ENCODE measurements at places on chromosomes 5 and 9.

DNA sequence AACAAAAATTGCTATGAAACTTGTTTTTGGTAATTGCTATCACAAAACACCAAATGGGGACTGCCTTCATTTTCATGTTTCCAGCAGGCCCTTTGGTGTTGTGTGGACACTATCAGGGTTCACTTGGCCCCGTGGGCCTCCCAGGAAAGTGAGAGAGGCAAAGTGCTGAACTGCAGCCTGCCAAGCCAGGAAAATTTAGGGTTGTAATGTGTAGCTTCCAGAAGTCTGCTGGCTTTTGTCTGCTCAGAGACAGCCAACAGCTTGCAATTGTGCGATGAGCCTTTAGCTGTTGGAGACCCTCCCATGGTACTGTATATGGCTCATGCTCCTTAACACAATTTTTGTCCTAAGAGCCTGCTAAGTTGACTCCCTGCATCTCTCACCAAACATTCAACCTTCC lies 105.7 kb upstream of the EQTN start:
- DNase-seq = no peak
- no peaks in the 10 kb centered on the region for H3K27me3 ChIP-seq

DNA sequence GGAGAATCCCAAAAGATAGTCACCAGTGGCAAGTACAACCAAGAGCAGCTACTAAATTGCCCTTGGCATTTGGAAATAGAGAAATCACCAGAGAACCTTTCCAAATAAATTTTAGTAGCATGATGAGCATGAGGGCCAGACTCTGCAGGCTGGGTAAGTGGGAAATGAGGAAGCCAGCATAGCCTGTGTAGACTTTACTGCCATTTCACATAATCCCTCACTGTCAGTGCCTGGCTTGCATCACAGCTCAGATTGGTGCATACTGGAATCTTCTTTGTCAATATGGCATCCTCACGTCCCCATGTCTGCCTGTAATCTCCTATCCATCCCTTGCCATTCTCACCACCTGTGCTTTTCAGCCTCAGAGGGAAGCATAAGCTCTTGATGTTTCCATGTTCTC lies 14.5 kb downstream of the GRAMD2B start:
- no peak overlapping the region for H3K27ac ChIP-seq
- no peaks in the 10 kb centered on the region for H3K27me3 ChIP-seq
- no peak for DNase-seq

- no peak for DNase-seq
- no peaks in the 10 kb centered on the region for H3K36me3 ChIP-seq
- no peaks in the 10 kb centered on the region for H3K4me1 ChIP-seq
- no peak overlapping the region for H3K27ac ChIP-seq
- H3K4me3 ChIP-seq = no peak overlapping the region
Measured at GRCh38 chr9:72883875-72884274, 69.0 kb downstream of the ALDH1A1 start.

DNA sequence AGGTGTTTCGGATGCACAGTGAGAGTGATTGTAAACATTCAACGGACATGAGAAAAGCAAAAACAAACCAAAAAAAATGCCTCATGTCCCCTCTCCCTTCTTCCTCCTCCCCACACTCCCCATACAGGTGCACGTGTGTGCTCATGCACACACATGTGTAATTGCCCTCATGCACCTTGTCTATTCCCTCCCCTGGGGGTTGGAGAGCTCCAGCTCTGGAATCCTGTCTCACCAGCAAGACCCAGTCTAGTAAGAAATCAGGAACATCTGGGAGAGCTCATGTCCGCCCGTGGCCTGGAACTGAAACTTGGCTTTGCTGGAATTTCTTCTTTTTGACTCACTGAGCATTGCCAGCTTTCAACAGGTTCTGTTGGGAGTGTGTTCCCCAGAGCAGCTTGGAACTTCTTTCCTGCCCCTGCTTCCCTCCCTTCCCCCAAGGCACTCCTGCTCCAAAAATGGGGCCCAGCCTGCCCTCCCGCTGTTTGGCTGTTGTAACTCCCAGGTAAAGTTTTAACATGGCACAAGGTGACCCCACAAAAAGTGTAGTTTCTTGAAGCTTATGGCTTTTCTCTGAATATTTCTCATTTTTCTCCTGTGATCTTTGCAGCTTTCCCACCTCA lies 190.1 kb downstream of the NR3C1 start:
- no peak overlapping the region for H3K4me3 ChIP-seq
- no peaks in the 10 kb centered on the region for H3K36me3 ChIP-seq
- no peaks in the 10 kb centered on the region for H3K27me3 ChIP-seq
- peaks cover 60% of the 10 kb centered on the region for H3K4me1 ChIP-seq

GRCh38 chr9:114592356-114592755 lies 4.8 kb downstream of the ATP6V1G1 start:
- peaks cover 15% of the 10 kb centered on the region for H3K36me3 ChIP-seq
- H3K4me1 ChIP-seq = peaks cover 25% of the 10 kb centered on the region
- H3K27me3 ChIP-seq = no peaks in the 10 kb centered on the region
- DNase-seq = no peak
- no peak overlapping the region for H3K27ac ChIP-seq
- H3K4me3 ChIP-seq = peak overlapping the region; percentile 67

GRCh38 chr9:14151451-14151850 lies 162.5 kb downstream of the NFIB start:
- H3K36me3 ChIP-seq = no peaks in the 10 kb centered on the region
- H3K27ac ChIP-seq = no peak overlapping the region
- H3K4me3 ChIP-seq = no peak overlapping the region
- peaks cover 5% of the 10 kb centered on the region for H3K4me1 ChIP-seq

DNA sequence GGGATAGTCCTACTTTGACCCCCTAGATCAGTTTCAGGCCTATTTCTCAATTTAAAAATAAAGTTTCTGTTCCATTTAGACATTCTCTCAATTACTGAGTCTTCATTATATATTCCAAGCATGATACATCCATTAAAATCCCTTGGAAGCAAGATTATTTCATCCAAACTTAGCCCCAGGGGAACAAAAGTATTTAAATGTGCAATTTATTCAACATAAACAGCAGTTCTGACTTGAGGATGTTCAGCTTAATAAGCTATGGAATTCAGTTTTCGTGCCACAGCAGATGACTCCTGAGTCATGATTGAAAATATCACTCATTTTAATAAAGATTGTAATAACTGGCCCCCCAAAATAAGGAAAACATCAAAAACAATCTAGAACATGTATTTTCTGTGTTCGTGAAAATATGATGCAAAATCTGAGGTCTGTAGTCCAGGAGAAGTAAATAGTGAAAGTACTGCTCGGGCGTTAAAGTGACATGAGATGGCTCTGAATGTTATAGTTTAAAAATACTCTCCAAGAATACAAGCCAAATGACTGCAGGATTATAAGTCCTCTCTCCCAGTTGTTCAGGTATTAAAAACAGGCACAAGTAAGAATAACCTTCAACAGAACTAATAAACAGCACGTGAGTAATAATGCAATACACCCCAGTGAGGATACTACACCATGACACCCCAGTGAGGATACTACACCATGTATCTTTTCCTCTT lies 67.1 kb downstream of the RETREG1 start:
- H3K27ac ChIP-seq = no peak overlapping the region
- H3K4me3 ChIP-seq = no peak overlapping the region
- no peaks in the 10 kb centered on the region for H3K36me3 ChIP-seq
- no peaks in the 10 kb centered on the region for H3K27me3 ChIP-seq
- H3K4me1 ChIP-seq = peaks cover 10% of the 10 kb centered on the region
- no peak for DNase-seq

- H3K4me1 ChIP-seq = peaks cover 39% of the 10 kb centered on the region
- peak; percentile 3 for DNase-seq
- no peak overlapping the region for H3K27ac ChIP-seq
- H3K27me3 ChIP-seq = no peaks in the 10 kb centered on the region
- peak overlapping the region; percentile 20 for H3K4me3 ChIP-seq
Measured at GRCh38 chr9:31030741-31031202, 1353.7 kb upstream of the ACO1 start.

DNA sequence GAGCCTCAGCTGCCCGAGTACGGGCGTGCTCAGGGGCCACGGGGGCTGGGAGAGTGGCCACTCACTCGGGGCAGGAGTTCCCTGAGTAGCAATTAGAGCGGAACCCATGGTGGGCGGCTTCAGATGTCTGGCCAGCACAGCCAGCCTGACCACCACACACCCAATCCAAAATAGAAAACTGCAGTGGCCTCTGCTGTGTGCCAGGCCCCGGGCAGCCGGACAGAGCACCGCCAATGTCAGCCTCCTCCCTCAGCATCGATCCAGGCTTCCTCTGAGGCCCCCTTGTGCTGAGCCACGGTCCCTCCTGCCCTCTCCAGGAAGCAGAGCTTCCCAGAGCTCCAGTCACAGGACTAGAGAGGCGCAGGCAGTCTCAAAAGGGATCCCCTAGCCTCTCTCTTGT lies 2.7 kb downstream of the ADAMTS2 start:
- DNase-seq = peak; percentile 25
- peaks cover 55% of the 10 kb centered on the region for H3K27me3 ChIP-seq
- no peaks in the 10 kb centered on the region for H3K36me3 ChIP-seq
- H3K27ac ChIP-seq = no peak overlapping the region
- H3K4me1 ChIP-seq = peaks cover 10% of the 10 kb centered on the region
- peak overlapping the region; percentile 86 for H3K4me3 ChIP-seq

- no peak for DNase-seq
- H3K27me3 ChIP-seq = no peaks in the 10 kb centered on the region
- H3K36me3 ChIP-seq = peaks cover 6% of the 10 kb centered on the region
- H3K4me3 ChIP-seq = no peak overlapping the region
Measured at GRCh38 chr5:96975656-96976055, 39.8 kb downstream of the LNPEP start.

GRCh38 chr9:20310024-20310423 lies 312.3 kb downstream of the MLLT3 start:
- no peak overlapping the region for H3K4me3 ChIP-seq
- no peak for DNase-seq
- H3K36me3 ChIP-seq = no peaks in the 10 kb centered on the region

- no peaks in the 10 kb centered on the region for H3K36me3 ChIP-seq
- no peaks in the 10 kb centered on the region for H3K27me3 ChIP-seq
- peaks cover 20% of the 10 kb centered on the region for H3K4me1 ChIP-seq
- H3K4me3 ChIP-seq = no peak overlapping the region
Measured at GRCh38 chr5:38447786-38448185, 108.7 kb downstream of the LIFR start.

DNA sequence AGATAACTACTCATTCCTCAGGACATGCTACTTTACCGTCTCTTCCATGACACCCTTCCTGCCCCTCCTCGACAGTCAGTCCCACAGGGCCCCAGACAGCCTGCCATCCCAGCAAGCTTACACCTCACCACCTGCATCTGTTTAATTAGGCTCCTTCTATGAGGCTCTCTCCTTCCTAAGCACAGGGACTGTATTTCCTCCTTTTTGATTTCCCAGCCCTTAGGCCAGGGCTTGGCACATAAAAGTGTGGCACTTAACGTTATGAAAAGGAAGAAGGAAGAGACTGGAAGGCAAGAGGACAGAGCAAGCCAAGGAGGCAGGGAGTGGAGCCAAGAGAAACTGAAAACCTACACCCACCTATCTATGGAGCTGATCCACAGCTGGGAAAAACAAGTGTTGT lies 146.8 kb downstream of the SIL1 start:
- H3K4me3 ChIP-seq = no peak overlapping the region
- no peak for DNase-seq
- no peaks in the 10 kb centered on the region for H3K4me1 ChIP-seq
- H3K36me3 ChIP-seq = no peaks in the 10 kb centered on the region

- H3K4me3 ChIP-seq = no peak overlapping the region
- peaks cover 8% of the 10 kb centered on the region for H3K27me3 ChIP-seq
- no peak for DNase-seq
- H3K4me1 ChIP-seq = peaks cover 51% of the 10 kb centered on the region
Measured at GRCh38 chr9:130140706-130141105, 31.5 kb upstream of the NCS1 start.

GRCh38 chr9:127905788-127906191 lies 6.4 kb upstream of the ST6GALNAC6 start:
- no peak overlapping the region for H3K27ac ChIP-seq
- peaks cover 15% of the 10 kb centered on the region for H3K4me1 ChIP-seq
- peaks cover under 1% of the 10 kb centered on the region for H3K36me3 ChIP-seq
- H3K4me3 ChIP-seq = no peak overlapping the region

DNA sequence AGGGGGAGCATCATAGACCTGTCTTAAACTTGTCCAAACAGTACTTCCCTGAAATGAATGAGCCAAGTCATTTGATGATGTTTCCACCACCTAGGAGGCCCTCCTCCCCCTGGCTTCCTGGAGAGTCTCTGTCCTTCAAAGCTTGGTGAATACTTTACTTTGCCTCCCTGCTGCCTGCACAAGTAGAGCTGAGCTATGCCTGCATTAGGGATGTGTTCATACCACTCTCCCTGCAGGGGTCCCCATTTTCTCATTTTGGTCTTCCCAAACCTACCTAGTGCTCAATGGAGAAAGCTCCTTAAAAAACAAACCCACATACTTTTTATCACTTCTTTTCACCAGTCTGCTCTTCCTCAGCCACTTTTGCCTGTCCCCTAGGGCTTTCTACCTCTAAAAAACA lies 7.7 kb downstream of the CCNI2 start:
- no peak overlapping the region for H3K27ac ChIP-seq
- peaks cover 4% of the 10 kb centered on the region for H3K36me3 ChIP-seq
- no peak for DNase-seq
- peaks cover 18% of the 10 kb centered on the region for H3K27me3 ChIP-seq

- H3K36me3 ChIP-seq = no peaks in the 10 kb centered on the region
- peaks cover 5% of the 10 kb centered on the region for H3K4me1 ChIP-seq
- DNase-seq = no peak
- H3K27ac ChIP-seq = no peak overlapping the region
Measured at GRCh38 chr9:8179381-8180053, 379.9 kb upstream of the DMAC1 start.

- H3K4me1 ChIP-seq = no peaks in the 10 kb centered on the region
- DNase-seq = no peak
- no peak overlapping the region for H3K4me3 ChIP-seq
- H3K27me3 ChIP-seq = no peaks in the 10 kb centered on the region
Measured at GRCh38 chr5:43643327-43643726, 40.3 kb downstream of the NNT start.

DNA sequence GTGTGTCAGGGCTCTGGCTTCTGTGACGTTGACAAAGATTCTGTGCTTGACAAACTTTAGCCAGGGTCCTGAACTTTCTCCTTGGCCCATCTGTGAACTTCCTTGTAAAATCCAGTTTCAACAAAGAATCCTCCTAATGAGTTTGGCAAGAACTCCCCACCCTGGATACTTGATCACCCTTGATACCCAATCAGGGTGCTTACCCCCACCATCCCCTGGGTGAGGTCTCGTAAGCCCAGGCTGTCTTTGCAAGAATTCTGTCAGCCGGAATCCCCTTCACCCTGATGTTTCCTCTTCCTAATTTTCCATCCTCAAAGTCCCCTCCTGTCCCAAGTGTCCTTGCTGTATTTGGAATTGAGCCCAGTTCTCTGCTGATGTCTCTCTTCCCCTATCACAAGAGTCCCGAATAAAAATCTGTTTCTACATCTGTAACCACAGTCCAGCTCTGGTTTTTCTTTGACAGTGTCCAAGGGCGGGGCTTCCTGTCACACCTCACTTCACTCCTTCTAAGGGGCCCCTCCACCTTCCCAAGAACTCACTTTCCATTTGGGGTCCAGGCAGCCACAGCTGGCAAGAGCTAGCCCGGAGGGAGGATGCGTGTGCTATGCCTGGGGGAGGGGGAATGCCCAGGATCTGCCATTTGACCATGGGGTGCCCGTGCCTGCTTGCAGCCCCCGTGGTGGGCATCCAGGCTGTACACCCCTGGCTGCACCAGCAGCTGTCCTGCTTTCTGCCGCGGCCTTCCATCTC lies 2.7 kb upstream of the CARD19 start:
- no peak overlapping the region for H3K4me3 ChIP-seq
- no peak for DNase-seq
- peak overlapping the region; percentile 74 for H3K27ac ChIP-seq
- H3K4me1 ChIP-seq = peaks cover 42% of the 10 kb centered on the region
